ENCODE measurements at places on chromosomes 12 and 14.

DNA sequence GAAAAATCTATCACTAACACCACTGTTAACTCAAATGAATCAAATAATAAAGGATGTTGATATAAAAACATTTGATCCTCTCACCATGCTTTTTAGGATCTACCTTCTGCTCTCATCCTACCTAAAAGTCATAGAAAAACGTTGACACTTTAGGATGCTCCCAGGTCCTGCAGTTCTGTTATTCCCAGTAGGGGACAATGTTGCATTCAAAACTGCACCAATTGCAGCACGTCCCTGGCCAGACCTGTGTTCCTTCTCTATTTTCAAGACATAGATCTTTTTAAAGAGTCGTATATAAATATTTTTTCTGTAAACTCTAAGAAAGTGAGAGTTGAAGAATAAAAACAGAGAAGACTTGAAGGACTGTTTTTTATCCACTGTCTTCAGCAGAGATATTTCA is 8.8 kb downstream of the AICDA start:
- DNase-seq = no peak

DNA sequence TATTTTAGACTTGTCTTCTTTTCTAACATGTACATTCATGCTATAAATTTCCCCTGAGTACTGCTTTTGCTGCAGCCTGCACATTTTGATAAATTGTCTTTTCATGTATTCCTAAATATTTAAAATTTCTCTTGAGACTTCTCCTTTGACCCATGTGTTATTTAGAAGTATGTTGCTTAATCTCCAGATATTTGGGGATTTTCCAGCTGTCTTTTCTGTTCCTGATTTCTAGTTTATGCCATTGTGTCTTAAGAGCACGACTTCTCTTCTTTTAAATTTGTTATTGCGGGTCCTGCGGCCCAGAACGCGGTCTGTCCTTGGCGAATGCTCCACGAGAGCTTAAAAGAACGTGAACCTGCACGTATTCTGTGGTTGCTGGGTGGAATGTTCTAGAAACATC is 136.4 kb downstream of the KIF26A start:
- DNase-seq = no peak

DNA sequence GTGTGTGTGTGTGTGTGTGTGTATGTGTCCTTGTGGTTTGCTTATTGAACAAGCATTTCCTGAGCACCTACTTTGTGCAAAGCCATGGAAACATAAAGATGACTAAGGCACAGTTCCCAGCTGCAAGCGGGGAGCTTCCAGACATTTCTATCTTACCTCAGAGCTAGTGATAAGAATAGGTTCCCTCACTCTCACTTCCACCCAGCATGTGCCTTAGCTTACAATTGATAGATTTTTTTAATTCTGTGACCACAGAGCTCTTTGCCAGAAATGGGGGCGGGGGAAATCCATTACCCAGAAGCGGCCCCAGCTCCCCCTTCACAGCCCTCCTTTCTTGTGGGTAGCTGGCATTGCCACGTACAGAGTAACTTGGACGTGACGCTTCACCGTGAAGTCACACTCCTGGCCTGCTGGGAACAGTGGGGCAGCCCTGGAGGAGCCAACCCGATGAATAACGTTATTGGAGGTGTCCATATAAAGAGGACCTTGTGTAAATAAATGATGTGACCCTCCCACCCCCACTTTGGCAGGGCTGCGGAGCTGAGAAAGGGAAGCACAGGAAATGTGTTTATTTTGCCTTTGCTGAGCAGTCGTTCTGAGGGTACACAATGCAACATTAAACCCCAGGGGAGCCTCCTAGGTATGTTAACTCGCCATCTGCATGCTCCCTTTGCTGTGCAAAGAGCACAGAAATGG is 238.9 kb downstream of the CHST11 start:
- no peak for DNase-seq

- DNase-seq = no peak
These were observed 138.3 kb downstream of the APAF1 start for GRCh38 chr12:98783420-98783819.

DNA sequence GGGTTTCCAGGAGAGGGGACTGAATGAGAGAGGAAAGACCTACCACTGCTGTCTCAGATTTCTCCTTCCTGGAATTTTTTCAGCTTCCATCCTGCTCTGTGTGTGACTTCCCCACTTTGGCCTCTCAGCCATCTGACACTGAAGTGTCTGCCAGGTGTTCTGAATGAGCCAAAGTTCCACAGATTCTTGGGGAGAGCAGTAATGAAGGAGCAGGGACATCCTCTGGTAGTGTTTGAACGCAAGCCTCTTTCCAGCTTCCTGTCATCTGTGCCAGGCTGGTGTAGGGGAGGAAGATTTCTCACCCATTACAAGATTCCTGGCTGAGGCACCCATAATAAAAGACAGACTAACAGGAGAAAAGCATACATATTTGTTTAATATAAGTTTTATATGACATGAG is 141.7 kb upstream of the NRXN3 start:
- DNase-seq = no peak

DNA sequence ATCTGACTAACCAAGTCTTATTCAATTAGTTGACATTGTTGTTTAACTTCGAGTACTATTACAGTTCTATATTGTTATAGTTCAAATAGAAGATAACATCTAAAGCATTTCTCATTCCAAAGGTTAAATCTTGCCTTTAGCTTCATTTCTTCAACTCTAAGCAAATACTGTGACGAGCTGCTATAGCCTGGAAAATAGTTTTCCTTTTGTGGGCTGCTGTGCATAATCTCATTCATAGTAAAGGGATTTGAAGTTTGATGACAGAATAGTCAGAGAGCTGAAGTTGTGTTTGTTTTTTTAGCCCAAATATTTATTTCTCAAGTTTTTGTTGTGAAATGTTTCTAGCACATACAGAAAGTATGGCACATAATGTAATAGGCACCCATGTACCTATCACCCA is 13.4 kb downstream of the PSEN1 start:
- no peak for DNase-seq

DNA sequence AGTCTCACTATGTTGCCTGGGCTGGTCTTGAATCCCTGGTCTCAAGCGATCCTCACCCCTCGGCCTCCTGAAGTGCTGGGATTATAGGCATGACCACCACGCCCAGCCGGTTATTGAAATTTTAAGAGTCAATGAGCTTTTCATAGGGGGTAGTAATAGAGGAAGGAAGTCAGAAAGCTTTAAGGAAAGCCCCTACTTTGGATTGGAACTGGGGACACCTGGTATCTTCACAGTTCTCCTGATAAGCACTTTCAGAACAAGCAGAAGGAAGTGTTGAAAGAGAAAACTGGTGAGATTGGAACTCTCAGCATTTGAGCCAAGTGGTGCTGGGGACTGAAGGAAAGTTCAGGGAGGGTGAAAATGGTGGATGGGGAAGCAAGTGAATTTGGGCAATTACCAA is 5.1 kb downstream of the SLC4A8 start:
- no peak for DNase-seq

DNA sequence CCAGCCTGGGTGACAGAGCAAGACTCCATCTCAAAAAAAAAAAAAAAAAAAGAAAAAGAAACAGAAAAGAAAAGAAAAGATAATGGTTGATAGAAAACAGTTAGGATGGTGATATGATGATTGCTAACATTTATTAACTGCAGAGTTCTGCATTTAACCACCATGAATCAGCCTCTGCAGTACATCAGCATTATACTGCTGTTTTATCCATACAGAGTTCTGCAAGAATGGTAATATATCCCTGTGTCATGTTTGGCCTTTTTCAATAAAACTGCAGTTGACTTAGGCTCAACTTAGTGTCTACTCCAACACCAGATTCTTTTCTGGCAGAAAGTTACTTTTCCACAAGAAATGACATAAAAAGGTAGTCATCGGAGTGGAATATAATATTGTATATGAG is 62.6 kb downstream of the DUSP6 start:
- DNase-seq = no peak

- DNase-seq = no peak
These were observed 27.4 kb upstream of the BATF start for GRCh38 chr14:75494896-75495295.

DNA sequence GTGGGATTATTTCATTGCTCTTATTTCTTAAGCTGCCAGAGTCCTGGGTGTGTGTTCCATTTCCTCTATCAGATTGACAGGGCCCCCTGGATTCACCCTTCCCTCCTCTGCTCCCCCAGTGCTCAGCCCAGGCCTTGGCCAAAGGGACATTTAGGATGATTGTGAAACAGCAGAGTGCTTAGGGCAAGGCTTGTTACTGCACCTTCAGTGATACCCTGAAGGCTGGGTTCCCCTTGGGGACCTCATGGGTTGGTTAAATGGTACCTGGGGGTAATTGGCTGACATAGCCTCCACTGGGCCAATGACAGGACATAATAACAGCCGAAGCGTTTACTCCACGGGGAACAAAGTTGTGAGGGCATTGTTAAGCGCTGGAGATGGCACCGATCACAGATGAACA is 1.3 kb upstream of the KRT72 start:
- no peak for DNase-seq

DNA sequence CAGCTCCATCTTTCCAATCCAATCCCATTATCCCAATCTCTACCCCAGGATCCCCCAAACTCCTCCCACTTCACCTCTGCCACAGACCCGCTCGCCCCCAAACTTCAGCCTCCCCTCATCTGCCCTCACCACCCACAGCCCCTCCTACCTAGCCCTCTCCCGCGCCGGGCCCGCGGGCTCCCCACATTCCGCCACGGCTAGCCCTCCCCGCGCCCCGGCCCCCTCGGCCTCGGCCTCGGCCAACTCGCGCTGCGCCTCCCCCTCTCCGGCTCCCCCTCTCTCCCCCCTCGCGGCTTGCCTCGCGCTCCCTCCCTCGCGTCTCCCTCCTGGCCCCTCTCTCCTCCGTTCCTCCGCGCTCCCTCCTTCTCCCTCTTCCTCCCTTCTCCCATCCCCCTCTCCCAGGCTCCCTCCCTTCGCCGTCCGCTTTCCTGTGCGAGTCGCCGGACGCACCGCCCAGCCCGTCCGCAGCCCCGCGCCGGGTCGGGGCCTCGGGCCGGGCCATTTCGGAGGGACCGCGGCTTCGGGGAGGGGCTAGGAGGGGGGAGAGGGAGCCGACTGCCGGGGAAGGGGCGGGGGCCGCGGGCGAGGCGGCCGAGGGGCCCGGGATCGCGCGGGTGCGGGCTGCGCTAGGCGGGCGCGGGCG is at the start of gene ATN1:
ATN1 (plus strand) TSS at position 581 of the 643 bp plus-strand sequence. CDS start 6,043 bp downstream, outside the sequence.
- DNase-seq = no peak

All from GM19239 (cell line).